ENCODE measurements at places on chromosomes 13 and 19.

- DNase-seq, result no peak
Measured at GRCh38 chr19:8682472-8682871, 16.1 kb downstream of the ACTL9 start.

- DNase-seq, result no peak
Measured at GRCh38 chr13:20812890-20813289, 39.1 kb upstream of the EEF1AKMT1 start.

- DNase-seq, result no peak
Measured at GRCh38 chr13:35817642-35818607, 313.3 kb downstream of the DCLK1 start.

DNA sequence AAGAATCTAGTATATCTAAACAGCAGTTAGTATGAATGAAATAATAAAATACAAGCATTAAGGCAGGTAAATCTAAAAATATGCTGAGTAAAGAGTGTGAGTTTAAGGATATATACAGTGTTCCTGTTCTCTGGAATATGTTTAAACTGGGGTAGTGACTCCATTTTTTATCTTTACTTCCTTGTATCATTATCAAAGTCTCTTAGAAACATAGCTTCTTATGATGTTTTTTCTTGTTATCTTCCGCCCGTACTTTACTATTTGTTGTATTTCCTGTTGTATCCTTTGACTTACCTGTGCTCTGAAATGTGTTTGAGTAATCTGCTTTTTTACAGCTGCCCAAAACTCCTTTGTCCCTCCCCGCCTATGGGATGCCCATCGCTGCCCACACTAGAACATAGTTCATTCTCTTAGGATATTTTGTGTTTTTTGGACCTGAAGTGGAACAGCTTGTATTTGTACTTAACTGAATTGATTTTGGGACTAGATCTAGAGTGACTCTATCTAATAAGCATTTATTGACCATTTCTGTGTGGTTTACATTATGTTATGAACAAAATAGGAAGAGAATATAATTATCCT lies 80.8 kb downstream of the PDS5B start:
- no peak for DNase-seq

- no peak for DNase-seq
Measured at GRCh38 chr13:47832458-47832972, 168.6 kb downstream of the SUCLA2 start.

DNA sequence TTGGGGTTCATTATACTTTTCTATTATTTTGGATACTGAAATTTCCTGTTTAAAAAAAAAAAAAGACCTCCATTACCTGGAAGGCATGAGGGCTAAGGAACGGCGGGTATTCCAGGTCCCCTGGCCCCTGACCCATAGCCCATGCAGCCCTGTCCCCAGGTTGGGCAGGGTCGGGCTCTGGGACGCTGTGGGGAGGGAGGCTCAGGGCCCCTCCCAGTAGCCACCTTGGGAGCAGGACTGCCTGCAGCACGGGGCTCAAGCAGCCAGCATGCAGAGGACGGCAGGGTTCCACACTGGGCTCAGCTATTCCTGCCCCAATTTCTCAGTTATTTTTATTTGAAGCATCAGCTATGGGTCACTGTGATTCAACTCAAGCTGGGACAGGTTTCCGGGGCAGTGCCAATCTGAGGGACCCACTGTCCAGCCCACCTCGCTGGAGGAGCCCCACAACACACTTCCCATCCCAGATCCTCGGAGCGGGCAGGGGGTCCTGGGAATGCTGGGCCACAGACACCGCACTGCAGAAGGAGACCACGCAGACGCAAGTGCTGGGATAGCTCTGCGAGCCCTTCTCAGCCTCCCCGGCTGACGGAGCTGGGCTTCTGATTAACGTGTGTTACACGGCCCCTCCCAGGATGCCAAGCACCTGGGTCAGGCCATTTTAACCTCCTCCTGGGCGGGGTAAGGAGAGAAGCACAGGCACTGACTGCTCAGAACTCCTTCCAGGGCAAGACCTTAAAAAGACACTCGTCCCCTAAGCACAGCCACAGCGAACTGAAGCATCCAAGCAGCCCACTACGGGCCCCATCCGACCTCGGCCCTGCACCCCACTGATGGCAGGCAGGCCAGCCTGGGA lies 60.1 kb downstream of the PEPD start:
- no peak for DNase-seq

DNA sequence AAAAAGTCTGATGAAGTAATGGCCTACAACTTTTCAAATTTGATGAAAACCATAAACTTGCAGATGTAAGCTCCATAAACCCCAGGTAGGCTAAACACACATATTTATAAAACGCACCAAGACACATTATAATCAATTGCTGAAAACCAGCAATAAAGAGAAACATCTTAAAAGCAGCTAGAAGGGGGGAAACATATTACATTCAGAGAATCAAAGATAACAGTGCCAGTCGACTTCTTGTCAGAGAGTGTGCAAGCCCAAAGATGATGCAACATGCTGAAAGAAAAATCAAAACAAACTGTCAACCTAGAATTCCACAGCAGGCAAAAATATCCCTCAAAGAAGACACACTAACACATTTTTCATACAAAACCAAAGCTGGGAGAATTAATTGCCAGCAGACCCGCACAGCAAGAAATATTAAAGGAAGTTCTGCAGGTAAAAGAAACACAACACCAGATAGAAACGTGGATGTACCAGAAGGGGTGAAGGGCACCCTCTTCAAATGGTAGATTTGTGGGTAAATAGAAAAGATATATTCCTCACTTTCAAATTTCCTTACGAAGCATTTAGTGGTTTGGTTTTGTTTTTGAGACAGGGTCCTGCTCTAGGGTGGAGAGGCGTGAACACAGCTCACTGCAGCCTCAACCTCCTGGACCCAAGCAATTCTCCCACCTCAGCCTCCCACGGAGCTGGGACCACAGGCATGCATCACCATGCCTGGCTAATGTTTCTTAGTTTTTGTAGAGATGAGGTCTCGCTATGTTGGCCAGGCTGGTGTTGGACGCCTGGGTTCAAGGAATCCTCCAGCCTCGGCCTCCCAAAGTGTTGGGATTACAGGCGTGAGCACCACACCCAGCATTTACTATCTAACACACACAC lies 16.5 kb upstream of the ATP1A3 start:
- DNase-seq, result peak; percentile 66

GRCh38 chr19:3211191-3211590 lies 13.3 kb upstream of the CELF5 start:
- DNase-seq, result no peak

- DNase-seq, result peak; percentile 85
Measured at GRCh38 chr13:33953203-33953602, 135.3 kb downstream of the RFC3 start.

DNA sequence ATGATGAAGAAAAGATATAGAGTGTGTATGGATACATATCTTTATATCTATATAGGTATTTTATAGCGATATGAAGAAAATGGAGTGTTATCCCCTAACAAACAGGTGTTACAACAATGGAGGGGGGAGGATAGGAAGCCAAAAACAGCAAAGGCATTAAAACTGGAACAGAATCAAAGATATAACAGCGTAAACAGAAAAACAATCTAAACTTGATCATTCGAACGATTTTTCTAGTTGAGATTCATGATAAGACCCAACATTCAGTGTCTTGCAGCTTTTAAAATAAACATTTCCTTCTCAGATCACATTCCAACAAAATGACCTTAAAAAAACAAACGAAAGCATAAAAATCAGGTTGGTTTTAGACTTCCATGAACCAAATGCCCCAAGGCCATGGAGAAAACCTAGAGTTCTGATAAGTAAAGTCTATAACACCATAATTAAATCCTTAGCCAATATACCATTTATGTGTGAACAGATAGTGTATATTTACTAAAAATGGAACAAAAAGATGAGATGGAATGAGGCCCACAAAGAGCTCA lies 55.7 kb downstream of the CAB39L start:
- DNase-seq, result peak; percentile 32

GRCh38 chr13:78198821-78199220 lies 280.2 kb upstream of the EDNRB start:
- no peak for DNase-seq
